Trophoblast cell (in vitro differentiated cells and primary cell): ENCODE measurements at places on chromosomes 2 and 18.

DNA sequence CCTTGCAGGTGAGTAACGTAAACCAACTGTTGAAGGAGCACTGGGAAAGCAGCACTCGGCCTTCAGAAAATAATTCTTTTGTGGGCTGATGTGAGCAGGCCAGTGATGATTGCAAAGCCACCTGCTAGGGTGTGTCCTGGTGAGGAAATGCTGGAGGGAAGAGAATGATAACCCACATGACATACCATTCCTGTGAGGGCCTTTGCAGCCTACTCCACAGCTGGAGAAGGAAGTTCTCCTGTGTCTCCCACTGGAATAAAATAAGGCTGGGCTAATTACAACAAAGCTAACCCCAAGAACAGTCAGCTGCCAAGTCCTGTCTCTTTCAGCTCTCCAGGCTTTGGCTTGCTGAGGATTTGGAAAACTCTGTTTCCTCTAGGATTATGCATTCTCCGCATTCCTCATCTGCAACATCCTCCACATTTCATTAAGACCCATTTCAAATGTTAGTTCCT is 16.7 kb upstream of the DSG1 start:
- peaks cover 4% of the 10 kb centered on the region for H3K4me1 ChIP-seq
- H3K27me3 ChIP-seq = no peaks in the 10 kb centered on the region
- H3K4me3 ChIP-seq = no peak overlapping the region
- no peaks in the 10 kb centered on the region for H3K36me3 ChIP-seq
- DNase-seq = peak; percentile 95

GRCh38 chr2:40554665-40555294 is 102.9 kb upstream of the SLC8A1 start:
- peaks cover 3% of the 10 kb centered on the region for H3K4me1 ChIP-seq
- DNase-seq = peak; percentile 92
- no peaks in the 10 kb centered on the region for H3K27me3 ChIP-seq
- no peak overlapping the region for H3K4me3 ChIP-seq
- no peaks in the 10 kb centered on the region for H3K36me3 ChIP-seq

- no peak overlapping the region for H3K4me3 ChIP-seq
- no peak overlapping the region for H3K27ac ChIP-seq
- peak; percentile 44 for DNase-seq
- no peaks in the 10 kb centered on the region for H3K36me3 ChIP-seq
- peaks cover 3% of the 10 kb centered on the region for H3K4me1 ChIP-seq
- H3K27me3 ChIP-seq = no peaks in the 10 kb centered on the region
These were observed 34.4 kb downstream of the CD28 start for GRCh38 chr2:203740871-203741281.

DNA sequence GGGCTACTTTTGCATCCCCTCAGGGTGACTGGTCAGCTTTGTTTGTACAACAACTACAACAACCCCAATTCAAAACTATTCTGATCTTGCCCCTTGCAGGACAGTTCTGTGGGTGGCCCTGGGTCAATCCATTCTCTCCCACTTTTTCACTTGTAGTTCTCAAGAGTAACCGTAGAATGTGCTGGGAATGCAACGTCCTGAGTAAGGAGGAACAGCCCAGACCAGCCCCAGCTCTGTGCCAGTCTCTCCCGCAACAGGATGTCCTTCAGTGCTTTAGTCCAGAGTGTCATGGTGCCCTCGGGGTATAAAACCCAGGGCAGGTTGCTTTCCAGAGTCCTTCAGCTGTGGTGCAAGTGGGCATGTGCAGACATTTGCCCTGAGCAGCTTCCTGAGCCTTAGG is 22.1 kb upstream of the TEX51 start:
- H3K36me3 ChIP-seq = no peaks in the 10 kb centered on the region
- no peak overlapping the region for H3K4me3 ChIP-seq
- H3K27me3 ChIP-seq = no peaks in the 10 kb centered on the region
- DNase-seq = no peak
- H3K27ac ChIP-seq = no peak overlapping the region

DNA sequence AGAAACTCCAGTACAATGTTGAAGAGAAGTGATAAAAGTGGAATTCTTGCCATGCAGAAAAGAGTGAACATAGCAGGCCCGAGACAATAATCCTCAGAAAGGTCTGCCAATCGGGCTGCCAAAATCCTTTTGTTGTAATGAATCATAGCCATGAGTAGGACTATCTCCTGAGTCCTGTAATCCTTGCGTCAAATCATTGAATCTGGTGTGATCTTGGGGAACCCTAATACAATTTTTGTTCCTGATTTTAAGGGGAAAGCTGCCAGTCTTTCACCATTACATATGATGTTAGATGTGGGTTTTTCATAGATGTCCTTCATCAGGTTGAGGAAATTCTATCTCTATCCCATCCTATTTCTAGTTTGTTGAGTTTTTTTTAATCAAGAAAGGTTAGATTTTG is 2.2 kb downstream of the TPGS2 start:
- H3K4me1 ChIP-seq = peaks cover 5% of the 10 kb centered on the region
- H3K4me3 ChIP-seq = no peak overlapping the region
- no peak overlapping the region for H3K27ac ChIP-seq
- no peak for DNase-seq
